Panc1 (cell line): ENCODE measurements at places on chromosomes 4 and X.

GRCh38 chrX:44228621-44229020 is 114.9 kb downstream of the EFHC2 start:
- DNase-seq: no peak

- no peak for DNase-seq
Measured at GRCh38 chr4:110183643-110184042, 14.8 kb downstream of the ELOVL6 start.

- no peak for DNase-seq
Measured at GRCh38 chrX:15853586-15854079, 980 bp downstream of the AP1S2 start.

DNA sequence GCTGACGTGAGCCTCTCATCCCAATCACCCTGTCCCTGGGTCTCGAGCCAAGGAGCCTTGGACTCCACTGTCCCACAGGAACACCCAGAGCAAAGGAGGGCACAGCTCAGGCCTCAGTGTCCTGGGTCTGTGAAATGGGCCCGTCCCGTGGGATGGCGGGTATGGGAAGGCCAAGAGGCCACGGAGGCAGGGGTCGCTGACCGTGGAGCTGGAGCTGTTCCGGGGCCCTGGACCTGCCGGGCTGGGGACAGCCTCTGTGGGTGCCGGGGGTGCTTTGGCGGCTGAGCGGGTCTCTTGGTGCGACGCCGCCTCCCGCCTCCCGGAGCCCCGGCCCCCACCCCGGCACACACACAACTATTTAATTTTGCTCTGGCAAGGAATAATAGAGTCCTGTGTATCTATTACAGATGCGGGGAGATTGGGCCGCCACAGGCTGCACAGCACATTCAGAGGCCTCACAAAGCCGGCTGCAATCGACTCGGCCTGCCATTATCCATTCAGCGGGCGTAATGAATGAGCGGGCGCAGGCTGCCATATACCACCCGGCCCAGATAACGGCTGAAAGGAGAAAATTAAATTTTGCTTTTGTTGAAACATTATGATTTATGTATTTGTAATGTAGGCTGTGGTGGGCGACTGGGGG is 83.9 kb upstream of the NKX1-1 start:
- no peak for DNase-seq

- no peak for DNase-seq
Measured at GRCh38 chr4:145881576-145881975, 57.0 kb downstream of the ZNF827 start.

DNA sequence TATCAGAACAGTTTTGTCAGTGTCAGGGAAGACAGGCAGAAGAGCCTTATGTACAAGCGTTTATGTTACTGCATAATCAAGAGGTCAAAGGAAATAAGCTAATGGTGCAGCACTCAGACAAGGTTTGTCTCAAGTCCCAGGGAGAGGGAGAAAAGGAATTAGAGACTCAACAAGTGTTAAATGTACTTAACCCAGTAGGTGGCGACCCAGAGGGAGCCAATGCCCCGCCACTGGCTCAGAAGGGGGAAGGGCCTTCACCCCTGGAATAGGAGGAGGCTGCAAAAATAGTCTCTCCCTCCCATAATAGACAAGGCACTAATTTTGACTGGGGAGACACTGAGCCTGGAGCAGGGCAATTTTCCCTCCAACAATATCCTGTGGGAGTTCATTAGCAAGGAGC is 14.1 kb upstream of the PAPSS1 start:
- DNase-seq: no peak

DNA sequence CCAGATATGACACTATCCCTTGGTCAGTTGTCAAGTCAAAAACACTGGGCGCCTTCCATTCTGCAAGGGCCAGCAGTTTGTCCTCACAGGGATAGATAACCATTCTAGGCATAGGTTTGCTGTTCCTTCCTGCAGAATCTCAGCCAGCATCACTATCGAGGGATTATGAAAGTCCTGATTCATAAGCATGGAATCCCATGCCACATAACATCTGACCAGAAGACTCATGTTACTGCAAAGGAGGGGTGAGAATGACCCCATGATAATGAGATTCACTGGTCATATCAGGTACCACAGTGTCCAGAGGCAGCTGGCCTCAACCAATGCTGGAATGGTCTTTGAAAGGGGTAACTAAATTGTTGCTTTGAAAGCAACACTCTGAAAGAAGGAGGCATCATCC is 84.7 kb downstream of the OTC start:
- DNase-seq: no peak

GRCh38 chr4:80219301-80220025 is 22.2 kb downstream of the PRDM8 start:
- no peak for DNase-seq

DNA sequence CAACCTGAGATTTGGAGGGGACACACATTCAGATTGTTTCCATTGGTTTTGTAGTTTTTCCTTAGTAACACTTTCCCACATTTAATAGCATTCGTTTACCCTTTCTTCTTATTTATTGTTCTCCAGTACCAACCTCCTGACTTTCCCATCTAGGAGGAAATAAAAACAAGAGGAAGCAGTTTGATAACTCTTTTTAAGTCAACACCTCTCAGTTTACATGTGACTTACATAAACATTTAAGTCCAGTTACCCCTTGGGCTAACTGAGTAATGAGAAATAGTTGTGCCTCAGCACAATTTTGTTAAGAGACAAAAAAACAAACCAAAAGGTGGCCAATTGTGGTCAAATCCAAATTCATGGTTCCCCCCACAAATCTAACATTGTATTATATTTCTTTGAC is 34.8 kb downstream of the PHOX2B start:
- DNase-seq: no peak

- no peak for DNase-seq
Measured at GRCh38 chrX:120446498-120446897, 22.6 kb downstream of the LAMP2 start.

DNA sequence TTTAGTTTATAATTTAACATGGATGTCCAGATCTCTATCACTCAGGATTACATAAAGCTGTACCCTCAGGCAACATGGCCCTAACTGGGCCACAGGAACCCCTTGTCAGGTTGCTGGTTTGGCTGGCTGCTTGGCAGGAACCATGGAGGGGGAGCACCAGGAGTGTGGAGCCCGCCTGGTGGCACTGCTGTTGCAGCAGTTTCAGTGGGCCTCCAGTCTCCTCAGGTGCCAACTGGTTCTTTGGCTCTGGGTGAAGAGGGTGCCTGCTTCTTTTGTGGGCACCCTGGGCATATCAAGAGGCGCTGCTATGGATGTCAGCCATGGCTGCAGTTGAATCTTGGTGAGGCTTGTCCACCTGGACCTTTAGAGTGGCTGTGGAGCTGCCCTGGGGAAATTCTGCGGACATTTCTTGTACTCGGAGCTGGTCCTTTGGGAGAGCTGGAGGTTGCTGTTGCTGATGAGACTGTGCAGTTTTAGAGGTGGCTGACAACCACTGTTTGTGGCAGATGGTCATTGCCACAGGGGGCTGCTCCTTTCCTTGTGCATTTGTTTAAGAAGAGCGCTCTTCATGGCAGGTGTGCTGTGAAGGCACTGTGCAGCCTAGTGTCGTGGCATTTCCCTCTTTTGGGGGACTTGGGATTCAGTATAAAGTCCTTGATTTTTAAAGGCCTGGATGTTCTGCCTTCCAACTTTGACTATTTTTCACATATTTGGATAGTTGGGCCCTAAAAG is 10.3 kb upstream of the SMIM14 start:
- no peak for DNase-seq

- no peak for DNase-seq
Measured at GRCh38 chr4:182540496-182540895, 297.3 kb downstream of the TENM3 start.

DNA sequence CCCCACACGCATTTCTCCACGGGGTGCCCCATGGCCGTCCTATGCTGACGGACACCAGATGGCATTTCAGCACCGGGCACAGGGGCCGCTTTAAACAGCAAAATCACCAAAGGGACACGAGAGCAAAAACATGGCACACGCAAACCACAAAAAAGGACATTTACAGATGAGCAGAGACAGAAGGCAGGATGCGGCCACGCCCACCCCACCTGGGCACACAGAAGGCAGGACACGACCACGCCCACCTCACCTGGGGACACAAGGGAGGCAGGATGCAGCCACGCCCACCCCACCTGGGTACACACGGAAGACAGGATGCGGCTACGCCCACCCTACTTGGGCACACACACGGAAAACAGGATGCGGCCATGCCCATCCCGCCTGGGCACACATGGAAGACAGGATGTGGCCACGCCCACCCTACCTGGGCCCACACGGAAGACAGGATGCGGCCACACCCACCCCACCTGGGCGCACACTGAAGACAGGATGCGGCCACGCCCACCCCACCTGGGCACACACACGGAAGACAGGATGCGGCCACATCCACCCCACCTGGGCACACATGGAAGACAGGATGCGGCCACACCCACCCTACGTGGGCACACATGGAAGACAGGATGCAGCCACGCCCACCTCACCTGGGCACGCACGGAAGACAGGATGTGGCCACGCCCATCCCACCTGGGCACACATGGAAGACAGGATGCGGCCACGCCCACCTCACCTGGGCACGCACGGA is 69.1 kb downstream of the FAM53A start:
- no peak for DNase-seq

DNA sequence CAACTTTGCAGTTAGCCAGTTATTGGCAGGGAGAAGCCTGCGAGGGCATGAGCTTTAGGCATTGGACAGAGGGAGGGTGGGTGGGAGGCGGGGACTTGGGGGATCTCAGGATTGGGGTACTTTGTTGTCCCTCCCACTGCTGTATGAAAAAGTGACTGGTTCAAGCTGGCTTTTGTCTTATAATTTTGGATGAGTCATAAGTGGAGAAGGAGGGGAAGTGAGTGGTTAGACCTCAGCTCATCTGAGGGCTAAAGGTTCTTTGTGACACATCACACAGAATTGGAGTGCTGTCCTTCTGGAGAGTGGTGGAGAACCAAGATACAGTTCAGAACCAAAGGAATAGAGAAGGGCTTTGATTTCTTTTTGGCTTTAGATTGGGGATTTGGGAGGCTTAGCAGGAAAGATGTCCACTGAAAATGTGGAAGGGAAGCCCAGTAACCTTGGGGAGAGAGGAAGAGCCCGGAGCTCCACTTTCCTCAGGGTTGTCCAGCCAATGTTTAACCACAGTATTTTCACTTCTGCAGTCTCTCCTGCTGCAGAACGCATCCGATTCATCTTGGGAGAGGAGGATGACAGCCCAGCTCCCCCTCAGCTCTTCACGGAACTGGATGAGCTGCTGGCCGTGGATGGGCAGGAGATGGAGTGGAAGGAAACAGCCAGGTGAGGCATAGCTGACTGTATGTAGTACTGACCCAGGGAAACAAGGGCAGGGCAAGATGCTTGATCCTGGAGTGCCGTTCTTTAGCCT is at the start of gene SLC4A4:
Gene SLC4A4, plus strand, starts transcription at position 175 of the 748 bp plus-strand sequence.
- no peak for DNase-seq

GRCh38 chrX:72141372-72142004 is 9.8 kb upstream of the RTL5 start:
- no peak for DNase-seq

DNA sequence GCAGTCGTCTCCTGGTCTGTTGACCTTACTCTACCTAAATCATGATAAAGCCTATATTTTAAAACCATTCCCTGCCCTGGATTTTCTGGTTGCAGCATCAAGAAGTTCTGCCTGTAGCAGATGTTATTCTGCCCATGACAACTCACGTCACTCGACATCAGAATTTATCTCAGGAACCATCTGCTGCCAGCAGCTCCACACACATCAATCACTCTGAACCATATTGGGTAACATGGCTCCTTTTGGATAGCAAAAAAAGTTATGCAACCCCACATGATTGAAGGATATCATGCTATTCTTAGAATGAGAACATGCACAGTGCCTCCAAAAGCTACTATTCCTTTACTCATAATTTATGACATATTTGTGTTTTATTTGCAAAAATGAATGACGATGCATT is 341.4 kb downstream of the DHRSX start:
- DNase-seq: no peak

GRCh38 chrX:105975382-105975781 is 63.1 kb downstream of the SERPINA7 start:
- no peak for DNase-seq

- DNase-seq: no peak
Measured at GRCh38 chr4:61896634-61897033, 696.5 kb downstream of the ADGRL3 start.

DNA sequence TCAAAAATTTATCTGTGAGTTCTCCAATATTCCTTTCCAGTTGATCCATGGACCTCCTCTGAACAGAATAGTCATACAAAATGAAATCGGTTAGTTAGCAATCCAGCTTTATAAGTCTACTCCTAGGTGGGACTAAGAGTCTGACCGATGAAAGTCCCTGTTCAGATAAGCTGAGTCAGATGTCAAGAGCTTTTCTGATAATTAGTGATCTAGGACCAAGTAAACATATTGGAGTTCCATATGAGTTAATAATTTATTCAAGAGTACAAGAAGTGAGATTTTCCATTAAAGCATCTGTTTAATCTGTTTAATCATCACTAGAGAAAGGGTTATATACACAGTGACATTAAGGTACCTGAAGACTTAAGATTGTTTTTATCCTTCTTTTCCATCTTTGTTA is 74.7 kb downstream of the UGT8 start:
- no peak for DNase-seq

- DNase-seq: no peak
Measured at GRCh38 chr4:44150091-44150576, 298.5 kb downstream of the KCTD8 start.

- no peak for DNase-seq
Measured at GRCh38 chr4:187302457-187303150, 578.9 kb upstream of the FAT1 start.

DNA sequence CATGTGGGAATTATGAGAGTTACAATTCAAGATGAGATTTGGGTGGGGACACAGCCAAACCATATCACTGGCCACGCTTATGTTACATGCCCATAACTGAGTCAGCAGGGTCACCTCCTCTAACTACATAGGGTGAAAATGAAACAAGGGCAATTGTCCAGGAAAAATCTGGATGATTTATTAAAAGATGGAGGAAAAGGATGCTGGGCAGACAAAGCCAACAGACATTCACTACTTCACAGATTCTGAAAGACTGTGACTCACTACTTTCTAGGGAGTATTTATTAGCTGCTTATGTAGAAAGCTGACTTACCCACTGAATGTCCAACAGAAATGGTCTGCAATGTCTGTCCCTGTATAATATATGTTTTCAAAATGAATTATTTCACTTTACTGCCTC is 72.4 kb downstream of the APBB2 start:
- no peak for DNase-seq

DNA sequence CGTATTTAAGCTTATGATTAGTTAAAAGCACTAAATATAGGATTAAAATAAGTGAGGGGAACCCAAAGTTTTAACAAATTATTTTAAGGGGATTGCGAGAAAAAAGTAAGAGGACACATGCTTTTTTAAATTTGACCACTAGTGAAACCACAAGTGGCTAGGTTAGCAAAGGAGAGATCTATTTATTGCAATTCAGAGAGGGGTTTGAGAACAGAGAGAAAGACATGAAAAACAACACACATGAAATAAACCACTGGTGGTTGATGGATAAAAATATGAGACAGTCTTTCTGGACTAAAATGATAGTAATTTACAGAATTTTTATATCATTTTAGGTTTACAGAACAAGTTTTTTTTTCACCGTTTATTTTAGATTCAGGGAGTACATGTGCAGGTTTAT is 11.8 kb downstream of the SLC25A14 start:
- DNase-seq: no peak
